ENCODE measurements at places on chromosomes 4 and X.

- no peak for DNase-seq
These were observed 134.5 kb upstream of the PCDH10 start for GRCh38 chr4:133014473-133015135.

DNA sequence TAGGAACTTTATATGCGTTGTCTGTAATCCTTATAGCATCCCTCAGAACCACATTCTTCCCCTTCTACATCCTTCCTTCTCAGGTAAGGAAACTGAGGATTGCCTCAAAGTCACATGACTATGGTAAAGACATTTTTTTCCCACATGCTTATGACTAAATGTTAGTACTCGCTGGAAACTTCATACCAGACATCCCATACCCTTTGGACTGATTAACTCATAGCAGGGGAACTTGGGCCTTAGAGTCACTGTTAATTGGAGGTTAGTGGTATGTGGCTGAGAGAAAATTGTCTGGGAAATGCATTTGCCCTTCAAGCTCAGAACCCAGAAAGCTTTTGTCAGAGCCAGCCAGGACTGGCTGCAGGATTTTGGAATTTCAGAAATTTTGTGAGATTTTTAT, 155.0 kb downstream of the RELL1 start:
- DNase-seq, result no peak

DNA sequence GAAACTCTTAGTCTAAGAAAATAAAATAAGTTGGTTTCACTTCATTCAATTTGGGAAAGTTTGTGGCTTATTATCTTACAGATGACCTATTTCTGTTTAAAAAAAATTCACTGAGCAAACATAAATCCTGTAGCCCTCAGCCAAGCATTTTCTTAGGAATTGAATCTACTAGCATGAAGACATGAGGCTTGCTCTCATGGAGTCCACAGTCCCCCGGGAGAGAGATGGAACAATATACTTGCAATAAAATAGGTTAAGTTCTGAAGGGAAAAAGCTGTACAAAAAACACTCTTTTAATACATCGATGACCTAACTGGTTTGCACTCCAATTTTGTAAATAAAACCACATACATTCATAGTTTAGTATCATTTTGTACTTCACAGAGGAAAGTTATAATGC, 642.6 kb upstream of the FAM241A start:
- no peak for DNase-seq

DNA sequence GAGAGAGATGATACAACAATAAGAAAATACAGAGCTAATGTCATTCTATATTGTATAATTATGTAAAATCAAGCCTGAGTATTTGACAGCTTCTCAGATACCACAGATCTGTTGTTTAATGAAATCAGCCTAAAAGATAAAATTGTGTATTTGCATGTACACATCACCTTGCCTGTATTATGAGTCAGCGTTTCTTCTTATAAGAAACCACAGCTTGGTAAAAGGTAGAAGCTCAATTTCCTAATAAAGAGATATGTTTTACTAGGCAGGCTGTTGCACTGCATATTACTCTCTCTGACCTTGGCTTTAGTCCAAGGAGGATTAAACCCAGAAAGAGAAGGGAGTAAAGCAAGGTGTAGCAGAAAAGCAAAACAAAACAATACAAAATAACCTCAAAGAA, 121.3 kb downstream of the PPARGC1A start:
- DNase-seq, result no peak

GRCh38 chrX:48467281-48467761, 2.7 kb downstream of the SLC38A5 start:
- no peak for DNase-seq

GRCh38 chr4:181507938-181508337, 735.3 kb upstream of the TENM3 start:
- DNase-seq, result no peak

- DNase-seq, result no peak
These were observed 70.2 kb downstream of the SUPT20HL2 start for GRCh38 chrX:24243692-24244091.

- no peak for DNase-seq
These were observed 43.7 kb downstream of the UGT8 start for GRCh38 chr4:114642173-114642780.

DNA sequence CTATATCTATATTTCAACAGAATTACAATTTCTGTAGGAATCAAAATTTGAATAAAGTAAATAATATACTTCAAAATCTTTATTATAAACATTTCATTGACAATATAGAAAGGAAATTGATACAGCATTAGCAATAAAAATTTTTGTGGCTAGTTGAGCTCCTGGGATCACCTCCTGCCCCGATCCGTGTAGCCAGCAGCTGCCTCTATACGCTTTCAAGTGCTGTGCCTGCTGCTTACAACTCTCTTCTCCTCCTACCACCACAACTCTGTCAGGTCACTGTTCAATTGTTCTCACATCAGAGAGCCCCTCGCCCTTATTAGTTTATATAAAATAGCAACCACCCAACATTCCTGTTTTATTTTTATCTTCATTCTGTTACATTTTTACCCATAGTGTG, 27.6 kb downstream of the INPP4B start:
- DNase-seq, result no peak

DNA sequence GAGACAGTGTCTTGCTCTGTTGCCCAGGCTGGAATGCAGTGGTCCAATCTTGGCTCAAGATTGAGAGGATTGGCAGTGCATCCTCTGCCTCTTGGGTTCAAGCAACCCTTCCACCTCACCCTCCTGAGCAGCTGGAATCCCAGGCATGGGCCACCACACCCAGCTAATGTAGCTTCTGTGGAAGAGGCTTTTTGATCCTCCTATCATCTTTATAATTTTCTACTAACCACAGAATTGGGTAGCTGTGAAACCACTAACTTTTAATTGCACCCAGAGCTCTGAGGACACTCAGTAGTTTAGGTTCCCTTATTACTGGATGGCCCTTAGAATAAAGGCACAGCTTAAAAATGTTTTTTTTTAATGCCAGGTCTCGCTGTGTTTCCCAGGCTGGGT, 8.9 kb upstream of the AGA start:
- no peak for DNase-seq

GRCh38 chr4:6110681-6111353, 89.5 kb downstream of the JAKMIP1 start:
- DNase-seq, result no peak

GRCh38 chrX:63869506-63869905, 84.5 kb upstream of the ARHGEF9 start:
- no peak for DNase-seq

DNA sequence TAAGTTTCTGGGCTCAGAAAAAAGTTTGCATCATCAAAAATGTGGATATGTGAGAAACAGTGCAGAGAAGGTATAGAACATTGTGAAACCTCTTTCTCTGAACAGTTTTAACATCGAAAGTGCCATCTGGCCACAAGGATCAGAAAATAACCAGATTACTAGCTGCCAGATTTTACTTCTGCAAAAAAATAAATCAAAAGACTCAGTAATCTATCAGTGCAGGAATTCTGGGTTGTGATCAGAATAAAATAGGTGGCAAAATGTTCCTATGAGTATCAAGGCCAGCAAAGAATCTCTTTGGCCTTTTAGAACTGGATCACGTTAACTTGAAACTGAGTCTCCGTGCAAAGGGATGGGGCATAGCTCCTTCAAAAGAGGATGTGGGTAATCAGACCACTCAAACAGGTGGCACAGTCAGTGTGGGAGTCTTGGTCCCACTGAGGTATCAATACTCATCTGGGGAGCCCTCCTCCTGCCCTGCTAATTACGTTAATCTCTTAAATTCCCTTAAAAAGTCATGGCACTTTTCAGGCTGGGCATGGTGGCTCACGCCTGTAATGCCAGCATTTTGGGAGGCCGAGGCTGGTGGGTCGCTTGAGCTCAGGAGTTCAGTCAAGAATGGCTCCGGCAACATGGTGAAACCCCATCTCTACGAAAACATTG, 26.7 kb upstream of the RBM47 start:
- DNase-seq, result no peak

- DNase-seq, result no peak
These were observed 149.4 kb upstream of the KLF3 start for GRCh38 chr4:38514465-38515146.

GRCh38 chr4:150938417-150938816, 76.7 kb downstream of the LRBA start:
- DNase-seq, result no peak

GRCh38 chr4:176910646-176911045, 117.9 kb upstream of the VEGFC start:
- DNase-seq, result no peak

DNA sequence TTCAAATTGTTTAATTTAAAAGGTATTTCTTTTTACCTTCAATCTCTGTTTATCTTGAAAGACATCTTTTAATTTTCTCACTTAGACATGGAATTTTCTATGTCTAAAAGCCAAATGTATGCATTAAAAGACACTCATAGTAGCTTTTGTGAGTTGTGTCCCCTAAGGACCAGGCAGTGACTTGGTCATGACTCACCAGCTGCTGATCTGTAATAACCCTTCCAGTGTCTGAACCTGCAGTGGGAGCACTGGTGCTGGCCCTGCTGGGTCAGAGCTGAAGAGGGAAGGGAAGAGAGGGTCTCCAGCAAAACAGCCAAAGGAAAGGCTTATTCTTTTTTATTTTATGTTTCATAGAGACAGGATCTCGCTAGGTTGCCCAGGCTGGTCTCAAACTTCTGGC, 31.1 kb upstream of the SH3D19 start:
- DNase-seq, result no peak

DNA sequence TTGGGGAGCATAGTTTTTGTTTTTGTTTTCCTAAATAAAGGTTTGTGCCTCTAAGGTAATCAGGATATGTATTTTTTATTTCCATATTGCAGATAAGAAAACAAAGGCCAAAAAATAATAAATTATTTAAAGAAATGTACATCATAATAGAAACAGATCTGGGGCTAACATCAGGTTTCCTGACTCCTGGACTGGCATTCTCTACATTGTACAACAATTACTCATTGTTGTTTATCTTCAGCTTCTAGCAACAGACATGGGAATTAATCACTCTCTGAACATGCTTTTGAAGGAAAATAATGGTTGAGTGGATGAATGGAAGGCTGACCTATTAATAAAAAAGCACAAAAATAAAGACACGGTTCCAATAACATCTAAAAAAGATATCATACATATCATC, 146.2 kb downstream of the KCNIP4 start:
- no peak for DNase-seq

GRCh38 chr4:91840359-91840758, 463.4 kb upstream of the GRID2 start:
- DNase-seq, result no peak

DNA sequence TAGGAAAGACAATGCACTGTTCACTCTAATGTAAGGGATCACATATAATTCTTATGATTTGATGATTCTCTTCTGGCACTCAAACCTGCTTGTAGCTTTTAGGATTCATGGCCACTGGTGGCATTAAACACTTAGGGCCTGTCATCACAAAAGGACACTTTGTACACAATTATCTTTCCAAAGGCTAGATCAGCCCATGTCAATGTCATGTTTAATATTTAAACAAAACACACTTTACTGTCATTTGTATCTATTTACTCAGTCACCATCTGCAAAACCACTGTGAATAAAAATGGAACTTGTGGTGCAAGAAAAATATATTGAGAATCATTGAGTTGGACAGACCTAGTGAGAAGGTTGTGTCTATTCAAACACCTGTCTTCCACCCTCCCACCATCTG, 83.6 kb upstream of the TTC29 start:
- DNase-seq, result no peak

DNA sequence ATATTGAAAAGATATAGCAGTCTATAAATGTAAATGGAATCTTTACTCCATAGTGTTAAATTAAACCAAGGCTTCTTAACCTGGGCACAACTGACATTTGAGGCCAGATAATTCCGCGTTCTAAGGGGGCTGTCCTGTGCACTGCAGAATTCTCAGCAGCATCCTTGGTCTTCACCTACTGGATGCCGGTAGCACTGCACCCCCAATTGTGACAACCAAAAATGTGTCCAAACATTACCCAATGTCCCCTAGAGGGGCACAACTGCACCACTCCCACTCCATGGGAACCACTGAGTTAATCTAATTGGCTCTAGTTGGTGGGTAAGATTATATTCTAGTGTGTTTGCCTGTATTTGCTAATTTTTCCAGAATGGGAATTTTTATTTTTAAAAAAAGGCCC, 16.6 kb downstream of the AP1S2 start:
- no peak for DNase-seq

DNA sequence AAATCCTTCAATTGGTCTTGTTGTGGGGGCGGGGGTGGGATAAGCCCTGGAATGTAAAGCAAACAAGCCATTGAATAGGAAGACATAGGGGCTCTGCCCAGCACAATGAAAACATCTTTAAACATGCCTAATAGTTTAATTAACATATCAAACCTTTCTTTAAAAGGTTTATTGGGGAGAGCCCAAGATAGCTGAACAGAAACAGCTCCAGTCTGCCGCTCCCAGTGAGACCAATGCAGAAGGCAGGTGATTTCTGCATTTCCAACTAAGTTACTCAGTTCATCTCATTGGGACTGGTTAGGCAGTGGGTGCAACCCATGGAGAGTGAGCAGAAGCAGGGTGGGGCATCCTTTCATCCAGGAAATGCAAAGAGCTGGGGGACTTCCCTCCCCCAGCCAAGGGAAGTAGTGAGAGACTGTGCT, 327.2 kb upstream of the CNKSR2 start:
- no peak for DNase-seq

DNA sequence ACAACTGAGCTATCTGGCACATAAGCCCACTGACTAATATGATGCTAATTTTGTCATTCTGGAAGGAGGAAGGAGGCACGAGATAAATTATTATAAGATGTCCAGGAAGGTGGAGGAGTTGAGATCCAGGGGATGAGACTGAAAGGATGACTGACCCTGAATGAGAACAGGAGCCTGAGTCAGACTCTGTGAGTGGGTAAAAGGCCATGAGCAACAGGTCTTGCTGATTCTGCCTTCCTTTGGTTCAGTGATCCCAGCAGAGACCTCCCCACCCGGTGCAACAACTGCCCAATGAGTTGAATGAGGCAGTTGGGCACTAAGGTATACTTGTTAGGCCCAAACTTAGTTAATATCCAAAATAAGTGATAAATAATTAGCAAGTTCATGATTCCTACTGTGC, 238.1 kb upstream of the GPC4 start:
- no peak for DNase-seq

DNA sequence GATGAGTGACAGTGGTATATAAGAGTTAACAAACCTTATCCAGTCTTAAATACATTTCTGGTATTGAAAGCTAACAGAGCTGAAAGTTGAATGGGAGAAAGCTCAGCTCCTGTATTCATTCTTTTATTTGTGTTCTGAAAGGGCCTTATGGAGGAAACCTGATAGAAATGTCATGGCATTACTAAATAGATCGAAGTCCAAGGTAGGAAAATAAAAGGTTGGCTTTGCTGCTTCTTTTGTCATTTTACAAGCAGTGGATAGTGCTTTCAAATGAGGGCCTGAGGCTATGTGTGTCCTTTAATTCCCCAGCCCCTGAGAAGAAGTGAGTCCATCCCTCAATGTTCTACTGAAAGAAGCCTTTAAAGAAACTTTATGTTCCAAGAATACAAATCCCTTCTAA, 974.3 kb upstream of the INTU start:
- no peak for DNase-seq

DNA sequence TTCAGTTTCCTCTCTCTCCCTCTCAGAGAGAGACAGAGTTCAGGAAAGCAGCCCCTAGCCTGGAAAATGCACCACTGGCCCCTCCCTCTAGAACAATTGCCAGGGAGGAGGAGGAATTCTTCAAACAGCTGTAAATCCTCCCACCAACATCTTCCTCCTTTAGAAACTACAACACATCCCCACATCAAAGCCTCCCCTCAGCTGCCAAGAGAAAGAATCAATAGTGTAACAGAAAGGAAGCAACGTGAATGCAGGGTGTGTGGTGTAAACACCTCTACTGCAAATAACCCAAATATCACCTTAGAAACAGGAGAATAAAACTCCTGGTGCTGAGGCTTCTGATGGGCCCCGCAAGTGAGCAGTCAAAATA, 249.9 kb upstream of the GATB start:
- DNase-seq, result no peak
